ENCODE measurements at places on chromosomes 2 and 18.

DNA sequence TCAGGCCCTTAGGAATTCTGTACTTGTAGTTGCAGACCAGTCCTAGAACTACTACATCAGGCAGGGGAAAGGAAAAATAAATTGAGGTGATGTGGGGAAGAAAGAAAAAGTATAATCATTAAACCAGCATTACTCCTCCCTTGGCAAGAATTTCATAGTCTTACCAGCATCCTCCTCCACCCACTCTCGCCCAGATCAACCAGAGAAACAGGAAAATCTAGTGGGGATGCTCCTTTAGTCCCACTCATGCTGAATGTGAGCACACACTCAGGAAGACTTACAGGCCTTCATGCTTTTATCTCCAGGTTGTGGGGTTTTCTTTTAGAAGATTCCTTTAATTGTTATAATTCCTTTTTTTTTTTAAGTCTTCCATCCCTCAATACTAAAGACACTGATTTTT, 129.3 kb upstream of the CCDC150 start:
- no peak for DNase-seq

DNA sequence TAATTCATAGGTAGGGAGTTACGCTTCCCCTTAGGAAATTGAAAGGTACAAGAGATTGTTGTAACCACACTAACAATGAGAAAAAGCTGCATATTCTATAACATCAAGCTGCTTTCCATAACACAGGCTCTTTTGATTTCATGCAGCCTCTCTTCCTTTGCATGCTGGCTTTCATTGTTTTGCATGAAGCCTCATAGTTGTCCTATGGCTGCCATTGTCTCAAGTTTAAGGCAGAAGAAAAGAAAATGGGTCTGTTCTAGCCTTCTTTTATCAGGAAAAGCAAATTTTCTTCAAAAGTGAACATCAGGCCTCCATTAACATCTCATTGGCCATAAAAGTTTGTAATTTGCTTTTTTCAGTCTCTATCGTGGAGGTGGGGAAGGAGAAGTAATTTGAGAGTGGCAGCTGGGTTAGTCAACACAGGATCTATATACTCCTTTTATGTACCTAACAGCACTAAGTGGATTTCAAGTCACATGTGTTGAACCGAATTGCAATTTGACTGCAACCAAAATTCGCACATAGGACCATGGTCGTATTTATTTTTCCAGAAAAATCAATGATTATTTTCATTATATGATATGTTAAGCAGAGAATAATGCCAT, 248.5 kb upstream of the RND3 start:
- DNase-seq: no peak

- no peak for DNase-seq
These were observed 2039.2 kb upstream of the CELF4 start for GRCh38 chr18:39604836-39605235.

GRCh38 chr2:179744401-179744800, 117.0 kb downstream of the ZNF385B start:
- DNase-seq: no peak

GRCh38 chr18:34114996-34115395, 109.7 kb downstream of the NOL4 start:
- DNase-seq: no peak

- DNase-seq: no peak
These were observed 190.5 kb downstream of the ALPK2 start for GRCh38 chr18:58438161-58438957.

- no peak for DNase-seq
These were observed 128.3 kb downstream of the AFF3 start for GRCh38 chr2:100013892-100014677.

DNA sequence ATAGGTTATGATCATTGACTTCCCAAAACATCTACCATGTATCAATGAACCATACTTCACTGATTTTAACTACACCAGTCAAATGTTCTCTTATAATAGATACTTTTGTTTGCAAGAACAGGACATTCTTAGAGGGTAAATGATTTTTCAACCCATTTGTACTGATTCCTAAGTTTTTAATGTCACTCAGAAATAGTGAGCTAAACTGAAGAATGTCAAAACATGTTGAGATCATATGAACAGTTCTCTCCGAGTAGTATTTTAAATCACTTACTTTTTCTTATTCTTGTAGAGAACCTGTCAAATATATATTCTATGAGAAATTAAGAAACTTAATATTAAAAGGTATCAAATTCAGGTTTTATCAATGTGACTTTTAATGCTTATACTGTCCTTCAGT, 1362.9 kb upstream of the SLC39A10 start:
- DNase-seq: no peak

GRCh38 chr2:95799892-95800291, 191.7 kb downstream of the ANKRD36C start:
- no peak for DNase-seq

DNA sequence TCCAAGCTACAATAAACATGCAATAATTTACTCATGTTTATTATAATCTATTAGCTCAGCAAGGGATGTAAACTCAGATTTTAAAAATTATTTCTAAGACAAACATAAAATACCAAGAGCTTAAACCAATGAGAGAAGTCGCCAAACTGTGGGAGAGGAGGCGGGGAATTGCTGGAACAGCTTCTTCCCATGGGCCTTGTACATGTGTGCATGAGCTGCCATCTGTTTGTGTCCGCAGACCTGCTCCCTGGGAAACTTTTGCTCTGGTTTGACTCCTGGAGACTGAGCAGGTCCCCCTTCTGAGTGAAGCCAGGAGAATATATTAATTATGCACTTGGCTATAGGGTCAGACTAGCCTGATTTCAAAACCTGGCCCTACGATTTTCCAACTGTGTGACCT, 655.9 kb upstream of the SOX11 start:
- no peak for DNase-seq

DNA sequence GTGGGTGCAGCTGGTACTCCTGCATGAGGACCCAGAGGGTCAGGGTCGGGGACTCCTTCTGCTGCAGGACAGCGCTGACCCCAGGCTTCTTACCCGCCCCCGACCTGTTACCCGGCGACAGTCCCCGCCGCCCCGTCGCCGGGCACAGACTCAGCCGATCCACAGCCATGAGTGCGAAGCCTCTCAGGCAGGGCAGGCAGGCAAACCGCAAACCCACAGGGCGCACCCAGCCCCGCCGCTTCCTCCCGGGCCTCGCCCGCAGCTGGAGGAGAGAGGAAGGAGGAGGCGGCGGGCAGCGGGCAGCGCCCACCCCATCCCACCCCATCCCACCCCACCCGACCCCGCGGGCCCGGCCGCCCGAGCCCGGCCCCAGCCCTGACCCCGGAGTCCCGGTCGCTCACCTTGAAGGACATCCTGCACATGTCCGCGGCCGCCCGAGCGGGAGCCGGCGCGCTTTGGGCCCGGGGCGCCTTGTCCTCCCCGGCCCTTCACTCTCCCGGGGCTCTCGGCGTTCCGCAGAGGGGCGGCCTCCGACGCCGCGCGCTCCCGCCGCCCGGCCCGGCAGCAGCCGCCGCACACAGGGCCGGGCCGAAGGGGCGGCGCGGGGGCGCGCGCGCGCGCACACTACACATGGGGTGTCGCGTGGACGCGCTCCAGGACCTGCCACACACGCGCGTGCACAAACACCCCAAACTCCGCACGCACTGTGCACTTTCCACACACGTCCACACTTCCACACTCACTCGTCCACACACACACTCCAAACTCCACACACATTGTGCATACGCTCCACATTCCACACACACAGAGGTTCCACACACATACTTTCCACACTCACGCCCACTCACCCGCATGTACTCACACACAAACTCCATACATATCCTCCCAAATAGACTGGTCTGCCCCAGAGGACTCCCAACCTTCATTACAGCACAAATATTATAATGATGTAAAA, at the start of gene ANKRD29:
Gene ANKRD29 (minus strand): TSS at position 603 of the 955 bp plus-strand sequence. CDS start 181 bp downstream, at position 422.
- DNase-seq: no peak

- DNase-seq: no peak
These were observed 981 bp downstream of the MRPL53 start for GRCh38 chr2:74471332-74472065.

DNA sequence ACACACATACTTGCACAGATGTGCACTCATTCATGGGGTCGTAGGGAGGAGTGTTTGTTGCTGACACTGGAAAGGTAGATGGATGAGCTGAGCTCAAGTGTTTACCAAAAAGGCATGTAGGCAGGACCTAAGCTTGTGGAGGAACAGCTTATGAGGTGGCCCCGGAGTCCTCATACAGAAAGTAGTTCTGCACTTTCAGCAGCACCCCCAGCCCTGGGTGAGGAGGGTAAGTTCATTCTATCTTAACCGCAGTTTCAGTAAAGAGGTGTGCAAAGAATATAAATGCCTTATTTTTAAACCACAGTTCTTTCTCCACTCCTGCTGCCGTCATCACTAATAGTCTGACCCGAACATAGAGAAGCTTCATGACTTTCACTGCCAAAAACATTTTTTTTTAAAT, 31.7 kb upstream of the RNF152 start:
- DNase-seq: no peak

GRCh38 chr2:191622374-191623320, 55.3 kb upstream of the NABP1 start:
- no peak for DNase-seq

DNA sequence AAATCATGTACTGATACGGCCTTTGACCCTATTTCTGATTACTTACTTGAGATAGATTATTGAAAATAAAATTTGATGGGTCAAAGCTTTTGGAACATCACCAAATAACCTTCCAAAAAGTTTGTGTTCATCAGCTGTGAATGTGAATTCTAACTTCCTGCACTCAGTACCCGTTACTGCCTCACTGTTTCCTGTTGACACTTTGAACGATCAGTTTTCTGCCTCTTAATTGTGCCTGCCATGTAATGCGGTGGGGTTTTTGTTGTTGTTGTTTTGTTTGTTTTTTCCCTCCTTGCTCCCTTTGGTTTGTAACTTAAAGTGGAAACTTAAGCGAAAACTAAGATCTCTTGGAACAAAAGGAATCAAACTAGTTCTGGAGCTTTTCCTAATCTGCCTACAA, 18.9 kb downstream of the ATG16L1 start:
- no peak for DNase-seq

- DNase-seq: peak; percentile 6
These were observed 142.9 kb upstream of the FIGN start for GRCh38 chr2:163878718-163879117.

GRCh38 chr2:196101325-196101991, 32.8 kb upstream of the DNAH7 start:
- no peak for DNase-seq

- peak; percentile 89 for DNase-seq
These were observed 46.5 kb downstream of the FARSB start for GRCh38 chr2:222609381-222609780.

DNA sequence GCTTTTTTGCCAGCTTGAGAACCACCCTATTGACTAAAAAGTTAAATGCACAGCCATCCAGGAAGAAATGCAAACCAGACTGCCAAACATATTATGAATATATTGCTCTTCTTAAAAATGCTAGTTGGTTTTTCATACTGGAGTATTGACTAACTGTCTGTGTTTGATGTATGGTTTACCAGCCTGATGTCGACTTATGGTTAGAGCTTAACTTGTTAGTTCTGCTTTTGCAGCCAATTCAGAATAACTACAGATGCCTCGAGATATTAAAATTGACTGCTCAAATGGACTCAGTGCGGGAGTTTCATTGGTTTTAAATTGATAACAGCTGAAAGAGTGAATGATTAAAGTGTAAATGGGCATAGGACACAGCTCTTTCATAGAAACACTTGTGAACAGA, 369.8 kb downstream of the ARHGAP15 start:
- DNase-seq: no peak

DNA sequence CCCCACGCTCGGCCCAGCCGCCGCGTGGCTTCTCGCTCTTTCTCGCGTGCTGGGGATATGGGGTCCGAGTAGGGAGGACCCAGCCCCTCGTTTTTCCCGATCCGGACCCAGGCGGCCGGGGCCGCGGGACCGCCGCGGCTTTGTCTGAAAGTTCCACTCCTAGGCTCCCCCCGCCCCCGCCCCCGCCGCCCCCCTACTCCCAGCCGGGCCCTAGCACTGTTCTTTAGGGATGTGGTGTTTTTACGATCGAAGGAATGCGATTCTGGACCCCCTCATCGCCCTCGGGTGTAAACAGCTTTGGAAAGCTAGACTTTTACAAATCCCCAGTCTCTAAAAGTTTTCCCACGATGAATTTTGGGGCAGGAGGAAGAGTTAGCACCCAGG, 819 bp downstream of the TGIF1 start:
- no peak for DNase-seq

- DNase-seq: no peak
These were observed 2.1 kb downstream of the ANKMY1 start for GRCh38 chr2:240555541-240556250.

DNA sequence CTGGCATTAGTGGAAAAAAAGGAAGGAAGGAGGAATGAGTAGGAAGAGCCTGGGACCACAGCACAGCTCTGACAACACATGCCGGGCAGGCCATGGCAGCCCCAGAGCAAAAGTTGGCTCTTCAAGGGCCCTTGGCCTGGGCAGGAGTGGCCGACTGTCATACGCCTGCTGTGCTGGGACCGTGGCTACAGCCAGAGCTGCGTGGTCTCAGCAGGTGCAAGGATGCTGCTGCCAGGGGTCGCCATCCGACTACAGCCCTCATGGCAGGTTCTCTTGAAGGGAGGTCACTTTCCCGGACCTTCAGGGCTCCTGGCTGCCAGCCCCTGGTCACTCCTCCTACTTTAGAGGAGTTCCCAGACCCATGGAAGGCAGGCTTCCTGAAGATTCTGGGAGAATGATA, 109.9 kb downstream of the ARL4C start:
- DNase-seq: no peak

GRCh38 chr2:240811346-240812300, 8.4 kb downstream of the KIF1A start:
- no peak for DNase-seq

GRCh38 chr2:211033765-211034164, 477.4 kb downstream of the CPS1 start:
- DNase-seq: no peak

DNA sequence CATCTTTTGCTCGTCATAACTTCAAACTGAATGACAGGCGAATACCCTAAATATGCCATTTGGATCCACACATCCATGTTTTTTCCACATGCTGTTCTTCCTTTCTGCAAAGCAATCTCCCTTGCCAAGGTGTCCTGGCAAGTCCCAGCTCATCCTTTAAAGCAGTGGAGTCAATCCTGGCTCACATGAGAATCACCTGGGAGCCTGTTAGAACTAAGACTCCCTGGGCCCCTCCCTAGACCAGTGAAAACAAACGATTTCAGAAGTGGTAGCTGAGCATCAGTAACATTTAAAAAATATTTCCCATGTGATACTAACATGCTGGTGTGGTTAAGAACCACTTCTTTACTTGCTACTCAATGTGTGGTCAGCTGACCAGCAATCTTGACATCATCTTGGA, 50.6 kb upstream of the PARD3B start:
- peak; percentile 32 for DNase-seq

GRCh38 chr2:237972936-237973335, 6.1 kb downstream of the UBE2F start:
- no peak for DNase-seq

- no peak for DNase-seq
These were observed 34.1 kb upstream of the VWC2L start for GRCh38 chr2:214376618-214377285.

All from foreskin melanocyte (primary cell).